ENCODE measurements at places on chromosomes 7 and 10.

DNA sequence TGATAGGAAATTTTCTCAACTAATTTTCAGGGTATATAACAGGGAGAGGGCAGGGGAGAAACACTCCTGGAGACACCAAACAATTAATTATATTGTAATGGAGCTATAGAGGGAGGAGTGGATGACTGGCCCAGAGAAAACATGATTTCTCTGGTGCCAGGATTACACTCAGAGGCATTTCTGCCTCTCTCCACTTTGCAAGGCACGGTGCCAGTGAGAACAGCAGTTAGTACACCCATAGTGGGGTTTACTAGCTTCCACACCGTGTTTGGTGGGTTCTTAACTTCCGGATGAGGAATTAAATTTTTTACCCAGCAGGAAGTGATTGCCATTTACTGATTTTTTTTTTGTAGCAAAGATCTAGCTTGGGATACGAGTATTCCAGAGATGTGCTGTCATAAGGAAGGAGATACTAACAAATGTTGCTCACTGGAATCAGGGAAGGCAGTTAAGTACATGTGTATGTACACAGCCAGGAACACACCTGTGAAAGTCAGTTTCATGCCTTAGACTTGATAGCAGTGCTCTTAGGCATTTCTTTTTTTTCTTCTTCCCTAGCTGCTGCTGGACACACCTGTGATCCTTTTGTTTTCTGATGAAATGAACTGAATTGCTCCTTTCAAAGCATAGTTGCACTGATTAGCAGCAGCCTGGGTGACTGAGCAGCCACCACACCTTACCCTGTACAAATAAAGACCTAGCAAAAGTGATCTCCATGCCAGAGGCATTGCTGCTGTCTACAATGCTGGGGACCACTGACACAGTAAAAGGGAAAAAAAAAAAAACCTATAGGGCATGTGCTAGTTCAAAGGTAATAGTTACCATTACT lies 58.1 kb downstream of the POLL start:
- DNase-seq = no peak

GRCh38 chr7:95089414-95090315 lies 182.3 kb downstream of the PPP1R9A start:
- DNase-seq = no peak

GRCh38 chr7:80175744-80176143 lies 41.1 kb downstream of the GNAI1 start:
- no peak for DNase-seq

- DNase-seq = no peak
Observed at GRCh38 chr10:20986049-20986448, 88.9 kb upstream of the NEBL start.

DNA sequence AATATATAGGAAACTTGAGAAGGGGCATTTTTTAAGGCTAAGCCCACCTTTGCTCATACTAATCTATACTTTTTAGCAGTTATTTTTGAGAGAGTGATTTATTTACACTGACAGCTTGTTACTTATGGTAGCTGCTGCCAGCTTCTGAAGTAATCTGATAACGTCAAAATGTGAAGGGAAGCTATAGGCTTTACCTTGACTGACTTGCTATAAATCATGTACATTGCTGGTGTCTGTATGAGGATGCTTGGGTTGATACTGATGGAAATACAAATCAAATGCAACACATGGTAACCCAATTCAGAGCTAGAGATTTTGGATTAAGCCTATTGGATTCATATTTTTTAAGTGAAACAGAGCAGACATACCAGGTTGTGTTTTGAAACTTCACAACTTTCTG lies 299.4 kb downstream of the LRMDA start:
- DNase-seq = no peak

DNA sequence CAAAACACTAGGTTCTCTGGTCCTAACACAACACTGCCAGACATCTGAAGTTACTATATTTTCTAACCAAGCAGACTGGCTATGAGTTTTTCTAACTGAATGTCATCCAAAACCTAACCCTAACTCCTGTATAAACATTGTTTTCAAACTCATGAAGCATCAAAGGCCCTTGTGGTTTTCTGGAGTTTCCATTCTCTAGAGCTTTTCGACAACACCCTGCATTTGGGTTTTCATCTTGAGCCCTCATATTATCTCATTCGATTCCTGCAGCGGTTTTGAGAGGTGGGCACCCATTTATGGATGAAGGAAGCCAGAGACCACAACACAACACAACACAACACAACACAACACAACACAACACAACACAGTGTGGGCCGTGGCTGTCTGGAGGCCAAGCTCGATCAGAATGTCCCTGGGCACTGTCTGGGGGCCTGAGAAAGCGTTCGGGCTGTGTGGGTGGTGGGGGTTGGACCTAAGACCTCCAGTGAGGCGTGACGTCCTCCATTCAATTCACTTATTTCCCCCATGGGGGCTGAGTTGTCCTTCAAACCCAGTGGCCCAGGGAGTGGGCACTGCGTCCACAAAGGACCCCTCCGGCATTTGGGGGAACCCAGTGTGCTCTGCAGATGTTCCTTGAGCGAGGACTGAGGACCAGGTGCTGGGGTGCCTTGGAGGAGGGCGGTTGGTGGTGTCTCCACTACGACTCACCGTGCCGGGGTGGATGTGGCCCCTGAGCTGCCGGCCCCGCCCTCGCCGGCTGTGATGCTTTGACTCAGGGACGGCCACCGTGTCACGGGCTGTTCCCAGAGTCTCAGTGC lies 490.4 kb downstream of the DNAJB6 start:
- no peak for DNase-seq

- no peak for DNase-seq
Observed at GRCh38 chr7:20241911-20242261, 24.7 kb upstream of the MACC1 start.

GRCh38 chr7:28018446-28018845 lies 162.1 kb downstream of the JAZF1 start:
- no peak for DNase-seq

- no peak for DNase-seq
Observed at GRCh38 chr10:99941942-99942820, 67.6 kb downstream of the DNMBP start.

GRCh38 chr10:104894681-104895080 lies 253.6 kb downstream of the SORCS3 start:
- no peak for DNase-seq

DNA sequence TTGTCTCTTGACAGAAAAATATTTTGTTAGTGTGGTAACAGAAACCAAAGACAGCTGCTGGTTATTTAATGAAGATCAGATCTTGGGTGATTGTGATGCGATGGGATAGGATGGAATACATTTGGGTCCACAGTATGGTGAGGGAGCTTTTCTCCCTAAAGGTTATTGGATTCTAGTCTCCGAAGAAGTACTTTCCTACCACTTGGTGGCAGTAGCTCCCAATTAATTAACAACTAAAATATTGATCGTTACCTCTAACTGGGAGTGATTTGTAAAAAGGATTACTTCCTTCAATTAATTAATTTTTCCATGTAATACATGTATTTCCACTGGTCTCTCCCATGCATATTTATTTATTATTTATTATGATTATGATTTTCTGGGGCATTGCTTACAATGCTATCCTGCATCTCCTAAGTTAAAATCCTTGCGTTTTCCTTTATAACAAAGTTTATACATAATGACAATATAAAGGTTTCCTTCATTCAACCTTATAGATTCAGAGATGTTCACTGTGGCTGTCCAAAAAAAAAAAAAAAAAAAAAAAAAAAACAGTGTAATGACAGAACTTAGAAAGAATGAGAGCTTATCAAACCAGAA lies 25.6 kb downstream of the TMEM196 start:
- DNase-seq = peak; percentile 40

GRCh38 chr7:150663802-150664494 lies 21.6 kb upstream of the GIMAP2 start:
- DNase-seq = no peak

GRCh38 chr7:143369678-143370651 lies 7.5 kb upstream of the FAM131B start:
- DNase-seq = no peak

- no peak for DNase-seq
Observed at GRCh38 chr10:30170814-30171213, 111.4 kb upstream of the JCAD start.

GRCh38 chr7:158292948-158293347 lies 294.7 kb downstream of the PTPRN2 start:
- no peak for DNase-seq

GRCh38 chr10:75565286-75566251 lies 134.1 kb downstream of the LRMDA start:
- DNase-seq = no peak

DNA sequence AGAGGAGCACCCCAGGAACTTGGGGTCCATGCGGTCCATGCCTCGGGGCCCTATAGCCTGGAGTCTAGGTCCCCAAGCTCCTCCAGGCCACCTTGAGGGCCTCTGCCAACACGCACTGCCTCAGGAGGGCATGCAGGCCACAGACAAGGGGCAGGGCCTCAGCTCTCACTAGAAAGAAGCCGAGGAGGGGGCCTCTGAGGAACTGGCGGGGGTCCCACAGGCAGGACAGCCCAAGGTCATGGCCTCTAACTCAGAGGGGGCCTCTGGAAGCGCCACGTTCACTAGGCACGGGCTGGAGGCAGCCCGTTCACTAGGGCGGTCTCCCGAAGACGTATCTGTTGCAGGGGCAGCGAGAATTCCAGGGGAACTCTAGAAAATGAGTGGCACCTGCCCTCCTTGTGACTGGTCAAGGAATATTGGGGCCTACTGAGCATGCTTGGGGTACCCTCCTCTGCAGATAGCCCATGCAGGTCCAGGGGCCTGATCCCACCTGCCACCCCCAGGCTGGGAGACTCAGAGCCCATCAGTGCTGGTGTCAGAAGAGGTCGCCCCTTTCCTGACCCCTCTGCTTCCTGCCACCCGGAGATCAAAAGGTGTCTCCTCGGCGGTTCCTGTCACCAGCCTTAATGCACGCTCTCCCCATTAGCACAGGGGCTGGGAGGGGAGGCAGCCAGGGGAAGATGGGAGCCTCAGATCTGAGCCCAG lies 86.7 kb upstream of the RET start:
- DNase-seq = no peak

DNA sequence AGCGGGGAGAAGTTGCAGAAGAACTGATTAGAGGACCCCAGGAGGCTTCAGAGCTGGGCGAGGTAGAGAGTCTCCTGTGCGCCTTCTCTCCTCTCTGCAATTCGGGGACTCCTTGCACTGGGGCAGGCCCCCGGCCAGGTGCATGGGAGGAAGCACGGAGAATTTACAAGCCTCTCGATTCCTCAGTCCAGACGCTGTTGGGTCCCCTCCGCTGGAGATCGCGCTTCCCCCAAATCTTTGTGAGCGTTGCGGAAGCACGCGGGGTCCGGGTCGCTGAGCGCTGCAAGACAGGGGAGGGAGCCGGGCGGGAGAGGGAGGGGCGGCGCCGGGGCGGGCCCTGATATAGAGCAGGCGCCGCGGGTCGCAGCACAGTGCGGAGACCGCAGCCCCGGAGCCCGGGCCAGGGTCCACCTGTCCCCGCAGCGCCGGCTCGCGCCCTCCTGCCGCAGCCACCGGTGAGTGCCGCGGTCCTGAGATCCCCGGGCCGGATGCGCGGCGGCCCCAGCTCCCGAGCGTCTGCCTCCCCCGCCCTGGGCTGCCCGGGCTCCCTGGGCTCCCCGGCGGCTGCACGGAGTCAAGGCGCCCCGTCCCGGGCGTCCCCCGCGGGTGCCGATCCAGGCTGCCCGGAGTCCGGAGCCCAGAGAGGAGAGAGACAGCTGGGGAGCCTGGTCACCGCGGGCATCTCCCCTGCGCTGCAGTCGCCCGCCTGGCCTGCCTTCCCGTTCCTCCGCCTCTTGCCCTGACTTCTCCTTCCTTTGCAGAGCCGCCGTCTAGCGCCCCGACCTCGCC lies at the start of gene PLAU:
TSS of gene PLAU (plus strand) at position 369 of the 789 bp plus-strand sequence. CDS start 424 bp downstream, outside the sequence.
- peak; percentile 46 for DNase-seq

DNA sequence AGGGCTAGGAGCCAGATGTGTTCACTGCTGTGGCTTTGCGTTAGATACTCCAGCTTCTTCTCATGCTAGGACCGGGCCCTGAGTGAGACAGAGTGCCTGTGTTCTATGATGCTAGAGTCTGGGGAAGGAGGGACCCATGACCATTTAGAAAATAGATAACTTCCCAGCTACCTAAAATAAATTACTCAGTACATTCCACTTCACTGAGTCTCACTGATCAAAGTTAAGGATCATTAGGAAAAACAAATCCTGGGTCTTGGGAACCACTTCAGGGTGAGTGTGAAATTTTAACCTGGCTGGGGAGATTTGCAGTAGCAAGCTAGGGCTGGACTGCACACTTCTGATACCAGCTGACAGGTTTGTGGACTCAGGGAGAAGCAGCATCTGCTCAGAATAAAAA lies 138.1 kb downstream of the EMX2 start:
- no peak for DNase-seq

GRCh38 chr7:92586841-92587240 lies 3.3 kb downstream of the FAM133B start:
- DNase-seq = no peak

GRCh38 chr10:97915346-97916131 lies 65.9 kb downstream of the GOLGA7B start:
- DNase-seq = no peak

DNA sequence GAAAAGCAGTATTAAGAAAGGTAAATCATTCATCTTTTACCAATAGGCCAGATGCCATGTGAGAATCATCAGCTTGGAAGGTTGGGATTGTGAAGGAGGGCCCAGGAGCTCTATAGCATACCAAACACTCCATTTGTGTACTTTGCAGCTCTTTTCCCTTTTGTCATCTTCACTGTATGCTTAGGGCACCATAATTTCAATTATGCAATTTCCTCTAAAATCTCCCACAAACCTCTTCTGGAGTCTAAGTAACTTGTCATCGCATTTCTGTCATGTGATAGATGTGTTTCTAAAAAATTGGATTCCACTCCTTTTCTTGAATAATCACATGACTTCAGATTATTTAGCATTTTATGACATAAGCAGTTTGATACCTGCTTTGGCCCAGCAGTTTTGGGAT lies 17.9 kb downstream of the RPP30 start:
- no peak for DNase-seq

GRCh38 chr10:42635098-42635497 lies 3.3 kb downstream of the ZNF33B start:
- DNase-seq = no peak

GRCh38 chr10:79601939-79602338 lies 8.8 kb upstream of the SFTPA1 start:
- no peak for DNase-seq

GRCh38 chr10:3472287-3473051 lies 299.9 kb upstream of the PITRM1 start:
- DNase-seq = no peak

DNA sequence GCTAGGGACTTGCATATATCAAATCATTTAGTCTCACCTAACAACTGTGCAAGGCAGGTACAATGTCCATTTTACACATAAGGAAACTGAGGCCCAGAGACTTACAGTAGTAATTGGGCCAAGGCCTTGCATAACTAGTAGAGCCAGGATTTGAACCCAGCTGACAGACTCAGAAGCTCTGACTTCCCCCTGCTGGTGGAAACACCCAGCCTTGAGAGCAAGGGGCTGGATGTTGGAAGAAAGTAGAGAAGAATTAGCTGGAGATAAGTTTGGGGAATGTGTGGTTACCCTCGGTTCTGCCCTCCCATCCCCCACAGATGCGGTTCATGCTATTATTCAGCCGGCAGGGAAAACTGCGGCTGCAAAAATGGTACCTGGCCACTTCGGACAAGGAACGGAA lies 2.0 kb downstream of the AP1S1 start:
- no peak for DNase-seq

- DNase-seq = no peak
Observed at GRCh38 chr10:60525716-60526585, 136.3 kb upstream of the ANK3 start.
